ENCODE measurements at places on chromosomes 16 and 17.

- DNase-seq: no peak
These were observed 186.4 kb downstream of the BCAS3 start for GRCh38 chr17:60863892-60864707.

DNA sequence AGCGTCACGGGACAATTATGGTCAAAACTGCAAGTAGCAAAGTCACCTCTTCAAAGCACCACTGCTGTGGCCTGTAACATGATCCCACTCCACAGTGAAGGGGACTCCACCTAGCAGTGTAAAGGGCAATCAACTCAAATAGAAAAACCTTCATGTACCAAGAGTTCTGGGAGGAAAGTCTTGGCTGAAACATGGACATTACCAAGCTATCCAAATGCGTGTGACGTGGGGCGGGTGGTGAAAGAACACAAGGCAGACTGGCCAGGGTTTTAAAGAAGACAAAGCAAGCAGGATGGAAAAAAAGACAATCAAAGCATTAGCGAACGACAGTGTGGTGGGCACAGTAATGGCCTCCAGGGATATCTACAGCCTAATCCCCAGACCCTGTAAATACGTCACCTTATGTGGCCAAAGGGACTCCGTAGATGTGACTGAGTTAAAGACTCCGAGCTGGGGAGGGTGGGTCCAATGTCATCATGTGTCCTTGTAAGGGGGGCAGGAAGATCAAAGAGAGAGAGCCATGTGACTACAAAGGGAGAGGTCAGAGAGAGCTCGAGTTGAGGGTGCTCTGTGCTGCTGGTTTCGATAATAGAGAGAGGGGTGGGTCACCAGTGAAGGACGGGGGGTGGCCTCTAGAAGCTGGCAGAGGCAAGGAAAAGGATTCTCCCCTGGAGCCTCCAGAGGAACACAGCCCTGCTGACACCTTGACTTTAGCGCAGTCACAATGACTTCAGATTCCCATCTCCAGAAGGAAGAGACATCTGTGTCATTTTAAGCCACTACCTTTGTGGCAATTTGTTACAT is 6.0 kb downstream of the HSDL1 start:
- DNase-seq: no peak

DNA sequence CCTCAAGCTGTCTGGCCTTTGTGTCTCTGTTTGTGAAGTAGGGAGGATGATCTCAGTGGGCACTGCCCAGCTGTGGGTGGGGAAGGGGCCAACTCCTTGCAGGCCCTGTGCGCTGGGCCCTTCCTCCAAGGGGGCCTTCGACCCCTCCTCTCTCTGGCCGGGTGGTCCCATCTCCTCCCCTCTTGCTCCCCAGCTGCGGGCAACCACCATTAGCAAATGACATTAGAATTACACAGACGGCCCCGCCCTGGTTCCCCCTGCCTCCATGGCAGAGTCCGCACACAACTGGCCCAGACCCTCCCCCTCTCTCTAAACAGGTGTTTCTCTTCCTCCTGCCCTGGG is 2.5 kb upstream of the SLC6A4 start:
- DNase-seq: no peak

- DNase-seq: peak; percentile 37
These were observed 45.9 kb downstream of the SLC6A2 start for GRCh38 chr16:55701442-55702319.

GRCh38 chr16:49531931-49532840 is 158.6 kb downstream of the C16orf78 start:
- no peak for DNase-seq

- no peak for DNase-seq
These were observed 135.2 kb downstream of the SHISA9 start for GRCh38 chr16:13036600-13036999.

- DNase-seq: no peak
These were observed 367.5 kb downstream of the CPPED1 start for GRCh38 chr16:12436201-12436657.

GRCh38 chr17:79027274-79027924 is 3.4 kb downstream of the C1QTNF1 start:
- no peak for DNase-seq

DNA sequence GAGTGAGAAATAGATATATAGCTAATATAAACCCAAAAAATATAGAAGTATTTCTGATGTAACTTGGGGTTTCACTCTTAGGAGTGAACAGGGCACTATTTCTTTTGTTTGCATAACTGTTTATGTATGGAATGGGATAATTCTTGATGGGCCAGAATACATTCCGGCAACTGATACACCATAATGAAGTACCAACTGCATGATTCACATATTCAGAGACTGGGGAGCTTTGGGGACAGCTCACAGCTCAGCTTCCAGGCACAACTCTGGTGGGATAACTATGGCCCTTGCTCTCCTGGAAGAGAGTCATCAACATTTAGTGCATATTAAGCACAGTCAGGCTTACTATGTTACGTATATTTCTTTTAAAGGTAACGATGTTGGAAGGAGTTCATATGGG is 42.1 kb upstream of the ADCY7 start:
- no peak for DNase-seq

GRCh38 chr16:69839798-69840409 is 77.8 kb downstream of the WWP2 start:
- peak; percentile 39 for DNase-seq

DNA sequence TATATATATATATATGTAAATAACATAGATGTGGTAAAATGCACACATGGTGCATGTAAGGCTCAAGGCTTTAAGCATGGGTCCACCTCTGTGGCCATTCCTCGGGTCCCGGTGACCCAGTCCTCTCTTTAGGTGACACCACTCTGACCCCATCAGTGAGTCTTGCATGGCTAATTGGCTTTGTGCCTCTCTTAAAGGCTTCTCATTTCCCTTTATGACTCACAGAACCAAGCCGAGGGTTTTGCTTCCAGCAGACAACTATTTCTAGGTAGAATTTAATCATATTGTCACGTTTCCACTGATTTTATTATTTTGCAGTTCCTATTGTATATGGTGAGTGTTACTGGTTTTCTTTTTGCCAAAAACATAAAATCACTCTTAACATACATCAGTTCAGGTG is 59.7 kb downstream of the PLCG2 start:
- no peak for DNase-seq

DNA sequence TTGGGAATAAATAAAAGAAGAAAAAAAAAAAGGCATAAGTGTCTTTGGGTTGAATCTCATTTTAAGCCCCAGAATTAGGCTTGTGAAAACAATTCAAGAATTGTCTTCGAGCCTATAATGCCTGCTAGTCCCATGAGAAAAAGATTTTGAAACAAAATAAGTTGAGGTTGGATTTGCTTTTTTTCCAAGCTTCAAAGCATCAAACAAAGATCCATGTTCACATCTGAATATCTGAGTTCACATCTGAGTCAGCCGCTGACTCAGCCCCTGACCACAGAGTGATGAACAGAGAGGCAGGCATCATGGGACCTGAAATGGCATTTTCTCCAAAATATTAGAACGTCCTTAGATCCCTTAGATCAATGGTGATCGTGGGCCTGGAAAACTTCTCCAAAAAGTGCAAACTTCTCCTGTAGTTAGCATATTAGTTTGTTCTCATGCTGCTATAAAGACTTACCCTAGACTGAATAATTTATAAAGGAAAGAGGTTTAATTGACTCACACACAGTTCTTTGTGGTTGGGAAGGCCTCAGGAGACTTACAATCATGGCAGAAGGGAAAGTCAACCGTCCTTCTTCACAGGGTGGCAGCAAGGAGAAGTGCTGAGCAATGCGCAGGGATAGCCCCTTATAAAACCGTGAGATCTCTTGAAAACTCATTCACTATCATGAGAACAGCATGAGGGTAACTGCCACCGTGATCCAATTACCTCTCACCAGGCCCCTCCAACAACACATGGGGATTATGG is 294.6 kb upstream of the HSBP1 start:
- no peak for DNase-seq

- DNase-seq: no peak
These were observed at the start of gene ITGAX for GRCh38 chr16:31354394-31355291. ITGAX (plus strand) TSS chr16:31355176; CDS start chr16:31355255, 79 bp downstream.

DNA sequence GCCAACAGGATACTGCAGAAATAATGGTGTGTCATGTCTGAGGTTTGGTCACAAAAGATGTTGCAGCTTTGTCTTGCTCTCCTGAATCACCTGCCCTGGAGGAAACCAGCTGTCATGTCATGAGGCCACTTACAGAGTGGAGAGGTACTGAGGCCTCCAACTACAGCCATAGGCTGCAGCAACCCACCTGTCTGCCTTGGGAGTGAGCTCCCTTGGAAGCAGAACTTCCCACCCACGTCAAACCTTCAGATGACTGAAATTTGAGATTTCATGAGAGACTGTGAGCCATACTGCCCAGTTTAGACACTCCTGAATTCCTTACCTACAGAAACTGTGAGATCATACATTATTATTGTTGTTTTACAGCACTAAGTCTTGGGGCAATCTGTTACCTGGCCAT is 475.9 kb downstream of the HS3ST3B1 start:
- no peak for DNase-seq

DNA sequence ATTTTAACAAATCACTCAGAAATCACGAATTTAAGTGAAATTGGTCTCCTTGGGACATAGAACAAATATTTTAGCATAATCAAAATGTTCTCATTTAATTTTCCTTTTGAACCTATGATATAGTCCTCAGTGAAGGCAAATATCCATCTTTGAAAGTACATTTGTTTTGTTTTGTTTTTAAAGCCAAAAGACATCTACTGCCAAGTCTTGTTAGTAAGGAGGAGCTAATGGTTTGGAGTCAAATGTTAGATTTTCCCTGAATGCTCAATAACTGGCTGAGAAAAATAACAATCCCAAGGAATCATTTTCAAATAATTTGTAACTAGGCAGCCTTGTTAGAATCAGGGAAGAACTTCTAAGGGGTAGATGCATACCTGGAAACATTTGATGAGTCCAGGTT is 302.9 kb upstream of the MAF start:
- DNase-seq: no peak

- peak; percentile 36 for DNase-seq
These were observed at the start of gene MPP2 for GRCh38 chr17:43907425-43907981. MPP2 (minus strand) TSS chr17:43907536; CDS start chr17:43904460, 3,076 bp downstream.

DNA sequence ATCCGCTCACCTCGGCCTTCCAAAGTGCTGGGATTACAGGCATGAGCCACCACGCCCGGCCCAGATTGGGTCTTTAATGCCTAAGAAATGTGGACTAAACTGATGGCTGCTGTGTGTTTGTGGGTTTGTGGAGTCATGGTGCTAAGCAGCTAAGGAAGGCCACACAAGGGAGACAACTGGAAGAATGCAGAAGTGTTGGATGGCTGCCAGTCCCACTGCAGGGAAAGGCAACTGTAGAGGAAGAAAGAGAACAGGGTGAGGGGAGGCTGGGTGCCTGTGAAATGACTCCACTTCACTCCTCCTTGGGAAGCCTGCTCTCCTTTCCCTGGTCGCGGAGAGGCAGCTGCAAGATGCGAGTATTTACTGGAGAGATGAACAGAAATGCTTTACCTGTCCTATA is 23.5 kb upstream of the SIAH1 start:
- DNase-seq: no peak

DNA sequence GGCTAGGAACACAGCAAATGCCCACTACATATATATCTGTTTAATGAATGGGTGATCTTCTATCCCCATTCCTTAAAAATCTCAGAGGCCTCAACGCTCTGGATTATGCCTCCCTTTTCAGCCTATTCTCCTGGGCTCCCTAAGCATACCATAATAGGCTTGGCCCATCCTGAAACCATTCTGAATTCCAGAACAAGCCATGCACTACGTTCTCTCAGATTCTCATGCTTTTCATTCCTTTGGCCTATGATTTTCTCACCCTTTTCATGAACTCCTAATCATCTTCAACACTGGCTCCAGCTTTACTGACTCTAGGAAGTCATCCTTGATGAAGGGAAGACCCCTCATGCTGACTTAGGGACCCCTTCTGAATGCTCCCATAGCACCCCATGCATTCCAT is 71.1 kb downstream of the RPGRIP1L start:
- DNase-seq: no peak

- no peak for DNase-seq
These were observed 15.9 kb downstream of the ZC3H7A start for GRCh38 chr16:11780991-11781680.

- no peak for DNase-seq
These were observed 25.3 kb upstream of the PYY start for GRCh38 chr17:43979011-43979410.

- DNase-seq: no peak
These were observed 221.5 kb downstream of the CYB561 start for GRCh38 chr17:63224644-63225043.

- no peak for DNase-seq
These were observed 8.7 kb upstream of the KAT7 start for GRCh38 chr17:49779739-49780231.

DNA sequence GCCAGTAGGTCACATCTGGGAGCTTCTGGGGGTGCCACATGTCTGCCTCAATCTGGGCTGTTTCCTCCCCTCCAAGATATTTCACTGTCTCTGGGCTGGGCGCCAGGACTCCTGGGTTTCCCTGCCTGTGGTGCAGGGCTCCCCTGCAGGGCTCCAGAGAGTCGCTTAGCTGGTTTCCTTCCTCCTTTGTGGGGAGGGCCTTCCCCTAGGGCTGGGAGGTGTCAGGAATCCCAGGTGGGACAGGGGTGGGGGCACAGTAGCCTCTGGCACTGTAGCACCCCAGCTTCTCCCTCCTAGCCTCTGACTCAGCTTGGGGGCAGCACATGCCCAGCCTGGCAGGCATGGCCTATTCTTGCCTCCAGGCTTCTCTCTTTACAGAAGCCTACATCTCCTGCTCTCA is 2.6 kb downstream of the RARA start:
- DNase-seq: no peak

GRCh38 chr17:57270801-57271245 is 14.5 kb downstream of the MSI2 start:
- DNase-seq: no peak

DNA sequence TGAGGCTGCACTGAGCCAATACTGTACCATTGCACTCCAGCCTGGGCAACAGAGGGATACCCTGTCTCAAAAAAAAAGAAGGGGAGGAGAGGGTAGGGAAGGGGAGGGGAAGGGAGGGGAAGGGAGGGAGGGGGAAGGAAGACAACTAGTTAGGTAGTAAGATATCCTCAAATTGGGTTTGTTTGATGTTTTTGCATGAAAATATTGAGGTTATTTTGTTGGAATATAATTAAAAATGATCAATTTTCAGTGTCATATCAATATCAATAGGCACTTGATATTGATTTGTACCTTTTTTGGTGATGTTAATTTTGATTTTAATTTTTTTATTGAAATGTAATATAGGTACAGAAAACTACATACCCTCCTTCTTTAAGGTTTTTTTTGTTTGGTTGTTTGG is 16.6 kb upstream of the PDP2 start:
- DNase-seq: no peak

DNA sequence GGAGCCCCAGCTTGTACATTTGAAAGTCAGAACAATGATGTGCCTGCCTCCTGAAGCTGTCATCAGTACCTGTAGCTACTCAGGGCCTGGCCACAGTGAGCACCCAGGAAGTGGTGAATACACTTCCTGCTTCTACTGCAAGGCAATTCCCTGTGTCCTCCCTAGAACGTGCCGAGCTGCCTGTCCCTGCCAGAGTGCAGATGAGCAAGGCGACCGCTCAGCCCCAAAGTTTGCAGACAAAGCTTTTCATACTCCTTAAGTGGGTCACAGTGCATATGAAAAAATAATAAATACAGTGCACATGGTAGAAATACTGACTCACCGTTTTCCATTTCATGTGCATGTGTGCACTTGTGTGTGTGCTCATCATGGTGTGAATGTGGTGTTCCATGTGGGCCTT is 77.3 kb downstream of the MPRIP start:
- DNase-seq: no peak

GRCh38 chr16:51134269-51134812 is 16.7 kb downstream of the SALL1 start:
- no peak for DNase-seq

GRCh38 chr17:31997005-31997404 is 10.2 kb upstream of the LRRC37B start:
- DNase-seq: no peak

- peak; percentile 22 for DNase-seq
These were observed 56.8 kb upstream of the SCNN1B start for GRCh38 chr16:23245268-23245667.
